ENCODE measurements at places on chromosomes 1 and 21.
A peak's percentile ranks its signal among the peaks of the same experiment; 100 is the strongest.

DNA sequence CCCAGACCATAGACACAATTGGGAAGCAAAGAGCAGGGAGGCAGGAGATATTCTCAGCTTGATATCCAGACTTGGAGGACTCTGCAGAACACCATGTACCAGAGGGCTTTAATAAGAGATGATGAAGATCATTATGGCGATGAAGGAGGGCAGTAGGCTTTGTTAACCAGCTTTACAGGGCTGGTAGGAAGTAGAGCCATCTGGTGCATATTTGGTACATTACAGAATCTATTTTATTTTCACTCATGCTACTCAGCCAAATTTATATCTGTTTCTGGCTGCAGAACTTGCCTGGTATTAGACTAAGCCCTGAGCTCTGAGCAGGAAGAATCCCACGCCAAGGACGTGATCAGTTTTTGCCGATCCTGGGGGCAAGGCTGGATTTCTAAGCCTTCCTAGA lies 61.8 kb upstream of the SYT6 start:
- DNase-seq = no peak

GRCh38 chr1:30334767-30335166 lies 388.6 kb downstream of the MATN1 start:
- DNase-seq = no peak

- no peak for DNase-seq
Measured at GRCh38 chr1:43924516-43924915, 9.1 kb upstream of the ARTN start.

DNA sequence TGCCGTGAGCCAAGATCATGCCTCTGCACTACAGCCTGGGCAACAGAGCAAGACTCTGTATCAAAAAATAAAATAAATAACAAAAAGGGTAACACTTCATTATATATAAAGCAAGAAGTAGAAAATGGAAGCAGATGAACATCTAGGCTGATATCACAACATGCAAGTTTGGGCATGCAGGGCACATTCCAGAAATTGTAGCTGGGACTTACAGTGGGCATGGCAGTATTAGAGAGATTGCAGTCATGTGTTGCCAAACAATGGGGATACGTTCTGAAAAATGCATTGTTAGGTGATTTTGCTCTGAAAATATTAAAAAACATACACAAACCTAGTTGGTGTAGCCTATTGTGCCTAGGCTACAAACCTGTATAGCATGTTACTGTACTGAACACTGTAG lies 441.0 kb upstream of the PRMT6 start:
- no peak for DNase-seq

GRCh38 chr1:72037745-72038343 lies 244.5 kb downstream of the NEGR1 start:
- no peak for DNase-seq

- DNase-seq = peak; percentile 9
Measured at GRCh38 chr1:54950369-54951163, 29.9 kb upstream of the TMEM61 start.

- no peak for DNase-seq
Measured at GRCh38 chr21:25189497-25189896, 417.8 kb downstream of the MRPL39 start.

DNA sequence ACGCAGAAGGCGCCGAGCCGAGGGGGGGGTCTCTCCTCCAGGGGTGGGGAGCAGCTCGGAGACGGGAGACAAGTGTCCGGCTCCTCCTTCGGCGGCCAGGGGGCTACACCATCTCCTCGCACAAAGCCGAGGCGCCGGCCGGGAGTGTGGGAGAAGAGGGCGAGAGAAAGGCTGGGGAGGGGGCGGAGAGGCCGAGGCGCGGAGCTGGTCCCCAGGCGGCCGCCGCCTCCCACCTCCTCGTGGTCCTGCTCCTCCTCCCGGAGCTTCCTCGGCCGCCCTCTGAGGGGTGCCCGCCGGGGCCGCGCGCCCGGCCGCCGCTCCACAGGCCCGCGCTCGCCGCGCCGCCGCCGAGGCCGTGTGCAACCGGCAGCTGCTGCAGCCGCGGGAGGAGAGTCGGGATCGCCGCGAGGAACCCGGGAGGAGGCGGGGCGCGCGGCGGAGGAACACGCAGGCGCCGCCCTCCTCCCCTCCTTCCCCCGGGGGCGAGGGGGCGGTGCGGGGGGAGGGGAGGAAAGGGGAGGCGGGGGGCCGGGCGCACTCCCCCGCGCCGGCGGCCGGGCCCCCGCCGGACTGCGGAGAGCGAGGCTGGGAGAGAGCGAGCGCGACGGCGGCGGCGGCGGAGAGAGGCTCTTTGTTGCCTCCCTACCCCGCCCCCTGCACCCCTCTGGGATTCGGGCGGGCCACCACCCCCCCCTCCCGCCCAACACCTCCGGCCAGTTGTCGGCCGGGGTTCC lies at the start of gene ENAH:
Gene ENAH, minus strand, starts transcription at position 395 of the 734 bp plus-strand sequence. CDS start 433 bp downstream, outside the sequence.
- DNase-seq = peak; percentile 56

DNA sequence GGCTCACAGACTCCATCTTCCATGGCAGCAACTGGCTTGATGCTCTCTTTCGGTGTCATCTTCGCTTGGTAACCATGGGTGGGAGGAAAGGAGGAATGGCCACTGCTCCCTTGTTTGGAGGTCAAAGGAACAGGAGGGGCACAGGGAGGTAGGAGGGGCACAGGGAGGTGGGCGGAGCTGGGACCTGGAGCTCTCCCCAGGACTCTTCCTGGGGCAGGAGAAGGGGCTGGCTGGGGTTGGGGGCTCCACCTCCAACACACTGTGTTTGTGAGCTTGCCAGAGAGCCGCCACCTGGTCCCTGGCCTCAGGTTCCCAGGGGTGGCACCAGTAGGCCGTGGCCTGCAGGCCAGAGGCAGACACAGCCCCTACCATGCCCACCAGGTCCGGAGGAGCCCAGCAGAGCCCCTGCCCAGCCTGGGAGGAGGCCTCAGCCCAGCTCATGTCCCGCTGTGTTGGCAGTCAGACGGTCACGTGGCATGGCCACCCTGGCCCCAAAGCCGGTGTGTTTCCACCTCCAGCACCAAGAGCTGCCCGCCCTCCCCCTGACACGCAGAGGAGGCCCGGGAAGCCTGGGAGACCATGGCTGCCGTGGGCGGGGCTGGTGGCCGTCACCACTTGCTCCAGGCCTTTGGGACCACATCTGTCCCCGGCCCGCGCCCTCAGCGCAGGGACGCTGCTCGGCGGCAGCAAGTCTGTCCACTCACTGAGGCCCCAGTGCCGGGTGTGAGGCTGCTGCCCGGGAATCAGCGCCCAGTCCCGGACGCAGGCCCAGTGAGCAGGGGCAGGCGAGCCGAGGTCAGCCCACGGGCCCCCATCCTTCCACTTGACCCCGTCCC lies 73.9 kb downstream of the MORN1 start:
- DNase-seq = no peak

DNA sequence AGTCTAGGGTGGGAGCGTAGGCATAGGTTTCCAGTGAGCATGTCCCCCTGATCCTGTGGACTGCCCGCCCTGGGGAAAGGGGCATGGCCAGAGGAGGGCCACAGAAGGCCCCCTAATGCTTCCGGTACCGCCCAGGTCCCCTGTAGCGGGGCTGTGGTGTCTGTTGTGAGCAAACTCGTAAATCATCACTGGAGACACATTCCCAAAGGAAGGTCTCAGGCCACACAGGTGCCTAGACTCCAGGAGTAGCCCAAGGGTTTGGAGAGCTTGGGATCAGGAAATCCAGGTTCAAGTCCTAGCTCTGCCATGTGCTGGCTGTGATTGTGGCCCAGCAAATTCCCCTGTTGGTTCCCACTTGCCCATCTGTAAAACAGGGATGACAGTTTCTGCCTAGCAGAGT lies 20.2 kb downstream of the NKAIN1 start:
- no peak for DNase-seq

GRCh38 chr1:229507951-229508822 lies at the start of gene NUP133:
TSS of gene NUP133 (minus strand) at chr1:229508341. CDS start at chr1:229508249, 92 bp downstream.
- peak; percentile 93 for DNase-seq

DNA sequence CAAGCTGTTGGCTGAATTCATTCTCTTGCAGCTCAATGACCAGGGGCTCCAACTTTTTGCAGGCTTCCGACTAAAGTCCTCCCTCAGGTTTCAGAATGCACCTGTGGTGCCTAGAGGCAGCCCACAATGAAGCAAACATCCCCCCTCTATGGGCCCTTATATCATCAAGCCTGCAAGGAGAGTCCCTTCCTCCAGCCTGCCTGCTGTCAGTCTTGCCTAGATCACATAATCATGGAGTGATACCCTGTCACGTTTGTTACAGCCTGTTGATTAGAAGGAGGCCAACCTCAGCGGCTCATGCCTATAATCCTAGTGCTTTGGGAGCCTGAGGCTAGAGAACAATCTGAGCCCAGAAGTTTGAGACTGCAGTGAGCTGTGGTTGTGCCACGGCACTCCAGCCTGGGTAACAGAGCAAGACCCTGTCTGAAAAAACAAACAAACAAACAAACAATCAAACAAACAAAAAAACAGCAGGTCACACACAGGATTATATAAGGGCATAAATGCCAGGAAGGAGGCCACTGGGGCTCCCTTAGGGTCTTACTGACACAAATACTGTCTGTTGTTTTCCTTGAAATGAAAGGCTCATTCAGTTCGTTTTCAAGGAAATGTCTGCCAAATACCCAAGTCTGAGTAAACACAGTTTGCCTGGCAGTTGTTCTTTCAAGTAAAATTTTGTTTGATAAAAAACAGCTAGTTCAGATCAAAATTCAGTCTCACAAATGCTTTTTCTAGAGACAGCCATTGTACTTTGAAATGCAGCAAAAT lies 4.7 kb upstream of the SPRR3 start:
- DNase-seq = no peak

GRCh38 chr1:96559181-96559580 lies 162.4 kb upstream of the PTBP2 start:
- DNase-seq = no peak

- DNase-seq = no peak
Measured at GRCh38 chr1:84833194-84833593, 59.8 kb downstream of the LPAR3 start.

- DNase-seq = no peak
Measured at GRCh38 chr1:160538985-160539651, 16.1 kb upstream of the SLAMF6 start.

- DNase-seq = peak; percentile 39
Measured at GRCh38 chr1:46487818-46488218, 1.8 kb upstream of the DMBX1 start.

GRCh38 chr1:41908288-41908895 lies 10.3 kb downstream of the HIVEP3 start:
- no peak for DNase-seq

DNA sequence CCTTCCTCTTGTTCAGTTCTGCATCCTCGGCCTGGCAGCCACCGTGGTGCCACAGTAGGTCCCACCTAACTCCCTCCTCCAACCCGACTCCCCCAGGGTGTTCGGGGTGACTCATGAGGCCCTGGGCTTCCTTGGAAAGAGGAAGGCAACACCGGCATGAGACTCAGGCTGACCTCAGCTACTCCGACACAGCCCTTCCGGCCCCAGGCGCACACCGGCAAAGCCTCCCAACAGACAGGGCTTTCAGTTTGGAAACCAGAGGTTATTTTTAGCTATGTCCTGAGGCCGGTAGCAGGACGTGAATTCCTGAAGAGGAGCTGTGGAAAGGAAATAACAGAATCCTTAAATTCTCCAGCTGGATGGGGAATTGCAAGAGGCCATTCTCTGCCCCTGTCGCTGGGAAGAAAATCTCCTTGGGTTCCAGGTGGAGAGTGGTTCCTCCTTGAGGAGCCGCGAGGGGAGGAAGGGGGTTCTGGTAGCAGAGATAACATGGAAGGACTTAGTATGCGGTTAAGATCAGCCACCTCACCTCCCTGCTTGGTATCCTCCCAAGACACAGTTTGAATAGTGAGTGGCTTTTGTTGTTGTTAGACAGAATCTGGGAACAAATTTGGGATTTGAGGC lies 24.4 kb downstream of the PLXNA2 start:
- DNase-seq = no peak

- no peak for DNase-seq
Measured at GRCh38 chr1:8426996-8427395, 109.1 kb downstream of the SLC45A1 start.

DNA sequence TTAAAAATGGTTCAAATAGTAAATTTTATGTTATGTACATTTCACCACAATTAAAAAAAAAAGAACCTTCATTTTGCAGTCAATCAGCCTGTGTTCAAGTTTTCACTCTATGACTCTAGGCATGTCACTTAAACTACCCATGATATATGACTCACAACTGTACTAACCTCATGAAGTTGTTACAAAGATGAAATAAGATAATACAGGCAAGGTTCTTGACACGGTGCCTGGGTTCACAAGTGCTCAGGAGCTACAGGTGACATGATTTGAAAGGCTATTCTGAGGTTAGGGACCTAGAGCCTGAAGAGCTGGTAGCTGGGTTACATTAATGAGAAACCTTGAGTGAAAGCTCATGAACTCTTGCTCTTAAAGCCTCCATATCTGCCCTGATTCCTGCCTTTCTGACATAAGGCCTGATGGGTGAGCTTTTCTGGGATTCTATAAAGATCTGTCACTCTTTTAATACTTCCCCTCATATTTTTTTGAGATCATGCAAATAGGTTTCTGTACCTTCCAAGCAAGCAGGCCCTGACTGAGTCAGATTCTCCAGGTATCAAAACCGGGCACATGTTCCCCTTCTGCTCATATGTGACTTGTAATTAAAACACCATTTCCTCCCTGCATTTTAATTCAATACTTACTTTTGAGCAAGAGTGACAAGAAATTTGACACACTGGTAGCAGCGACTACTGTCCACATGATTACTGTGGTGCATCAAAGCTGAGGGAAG lies 34.0 kb downstream of the PCSK9 start:
- DNase-seq = no peak

DNA sequence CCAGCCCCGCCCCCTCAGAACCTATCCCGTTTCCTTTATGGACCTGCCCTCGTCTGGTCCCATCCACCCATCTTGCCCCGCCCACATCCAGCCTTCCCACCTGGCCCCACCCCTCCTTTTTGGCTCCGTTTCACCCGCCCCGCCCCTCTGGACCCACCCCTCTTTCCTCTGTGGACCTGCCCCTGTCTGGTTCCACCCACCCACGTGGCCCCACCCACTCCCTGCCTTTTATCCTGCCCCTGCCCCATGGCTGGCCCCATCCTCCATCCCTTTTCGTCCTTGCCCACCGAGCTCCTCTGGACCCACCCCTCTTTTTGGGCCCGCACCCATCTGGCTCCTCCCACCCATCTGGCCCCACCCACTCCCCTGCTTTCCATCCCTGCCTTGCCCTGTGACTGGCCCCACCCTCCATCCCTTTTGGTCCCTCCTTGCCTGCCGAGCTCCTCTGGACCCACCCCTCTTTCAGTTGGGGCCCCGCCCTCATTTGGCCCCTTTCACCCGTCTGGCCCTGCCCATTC lies 177.3 kb downstream of the CAMTA1 start:
- DNase-seq = no peak

- no peak for DNase-seq
Measured at GRCh38 chr21:29680273-29680672, 259.5 kb downstream of the GRIK1 start.

- no peak for DNase-seq
Measured at GRCh38 chr21:32457360-32457840, 44.9 kb downstream of the EVA1C start.
